Stimulated activated CD8-positive, alpha-beta memory T cell treated with anti-CD3 and anti-CD28 coated beads, Interleukin-2, amount 100 ng/mL, for 48 hours (primary cell): ENCODE measurements at places on chromosomes 3 and 15.

GRCh38 chr3:127172781-127173515 lies 20.0 kb upstream of the PRR23E start:
- DNase-seq: no peak

- no peak for DNase-seq
Observed at GRCh38 chr3:53792866-53793265, 53.4 kb downstream of the CHDH start.

- DNase-seq: no peak
Observed at GRCh38 chr3:24040311-24040710, 95.2 kb downstream of the NR1D2 start.

GRCh38 chr15:72110355-72110754 lies 7.6 kb downstream of the MYO9A start:
- no peak for DNase-seq

DNA sequence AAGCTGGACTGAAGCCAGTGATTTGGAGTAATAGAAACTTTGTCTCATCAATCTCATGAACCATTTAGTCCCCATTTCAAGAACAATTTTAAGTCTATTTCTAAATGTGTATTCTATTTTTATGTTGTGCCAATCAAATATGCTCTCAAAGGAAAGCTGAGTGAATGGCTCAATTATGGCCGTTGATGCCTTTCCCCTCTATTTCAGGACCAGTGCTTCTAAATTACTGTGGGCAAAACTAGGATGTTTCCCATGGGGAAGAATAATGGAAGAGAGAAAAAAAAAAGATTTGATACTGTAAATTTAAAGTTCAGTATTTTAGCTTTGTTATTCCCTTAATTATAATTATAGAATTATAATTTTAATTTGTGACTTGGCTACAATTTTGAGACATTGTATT lies 110.1 kb downstream of the CADM2 start:
- DNase-seq: no peak

DNA sequence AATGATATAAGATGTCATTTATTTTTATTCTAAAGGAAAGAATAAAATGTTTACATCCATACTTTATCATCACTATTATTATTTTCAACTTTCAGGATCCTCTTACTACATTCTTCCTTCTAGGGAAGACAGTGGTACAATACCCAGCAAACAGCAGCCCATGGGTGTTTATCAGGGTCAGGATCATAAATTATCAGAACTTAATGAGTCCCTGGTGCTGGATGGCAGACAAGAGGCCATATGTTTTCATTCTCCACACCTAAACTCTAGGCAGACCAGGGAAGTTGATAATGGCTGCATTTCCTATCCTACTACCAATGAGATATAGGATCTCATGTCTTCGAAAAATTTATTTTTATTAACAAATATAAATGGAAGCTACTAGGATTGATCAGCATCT lies 127.7 kb downstream of the SAMMSON start:
- no peak for DNase-seq
